CD4-positive, alpha-beta T cell treated with Interferon alpha-2 for 1 hour (primary cell): ENCODE measurements at places on chromosomes 3 and 15.

DNA sequence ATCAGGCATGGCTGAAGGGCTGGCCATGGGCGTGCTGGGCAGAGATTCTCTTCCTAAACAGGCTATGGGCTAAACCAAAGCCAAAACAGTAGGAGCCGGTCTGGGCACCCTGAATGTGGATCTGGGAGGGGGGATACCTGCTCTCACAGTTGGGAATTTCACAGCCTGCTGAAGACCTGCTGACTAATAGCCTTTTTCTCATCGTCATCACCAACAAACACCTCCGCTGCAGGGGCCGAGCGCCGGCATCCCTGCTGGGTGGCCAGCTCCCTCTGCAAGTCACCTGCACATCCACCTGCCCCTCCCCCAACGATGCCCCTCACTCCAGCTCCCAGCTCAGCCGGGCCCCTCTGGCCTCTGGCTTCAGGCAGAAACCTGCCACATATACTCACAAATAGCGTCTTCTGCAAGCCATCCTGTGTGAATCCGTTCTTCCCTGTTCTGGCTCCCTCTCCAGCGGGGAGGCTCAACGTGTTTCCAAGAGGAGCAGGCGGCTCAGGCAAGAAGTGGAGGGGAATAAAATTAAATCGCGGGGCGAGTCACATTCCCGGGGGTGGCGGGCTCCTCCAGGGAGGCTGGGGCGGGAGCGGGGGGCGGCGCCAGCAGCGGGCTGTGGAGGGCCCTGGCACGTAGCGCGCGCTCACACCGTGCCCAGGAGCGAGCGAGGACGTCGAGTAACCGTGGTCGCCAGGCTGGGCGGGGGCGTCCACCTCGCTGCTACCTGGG is 466 bp downstream of the IQSEC1 start:
- no peak for DNase-seq

- no peak for DNase-seq
Observed at GRCh38 chr3:149004622-149005021, 13.3 kb downstream of the GYG1 start.

DNA sequence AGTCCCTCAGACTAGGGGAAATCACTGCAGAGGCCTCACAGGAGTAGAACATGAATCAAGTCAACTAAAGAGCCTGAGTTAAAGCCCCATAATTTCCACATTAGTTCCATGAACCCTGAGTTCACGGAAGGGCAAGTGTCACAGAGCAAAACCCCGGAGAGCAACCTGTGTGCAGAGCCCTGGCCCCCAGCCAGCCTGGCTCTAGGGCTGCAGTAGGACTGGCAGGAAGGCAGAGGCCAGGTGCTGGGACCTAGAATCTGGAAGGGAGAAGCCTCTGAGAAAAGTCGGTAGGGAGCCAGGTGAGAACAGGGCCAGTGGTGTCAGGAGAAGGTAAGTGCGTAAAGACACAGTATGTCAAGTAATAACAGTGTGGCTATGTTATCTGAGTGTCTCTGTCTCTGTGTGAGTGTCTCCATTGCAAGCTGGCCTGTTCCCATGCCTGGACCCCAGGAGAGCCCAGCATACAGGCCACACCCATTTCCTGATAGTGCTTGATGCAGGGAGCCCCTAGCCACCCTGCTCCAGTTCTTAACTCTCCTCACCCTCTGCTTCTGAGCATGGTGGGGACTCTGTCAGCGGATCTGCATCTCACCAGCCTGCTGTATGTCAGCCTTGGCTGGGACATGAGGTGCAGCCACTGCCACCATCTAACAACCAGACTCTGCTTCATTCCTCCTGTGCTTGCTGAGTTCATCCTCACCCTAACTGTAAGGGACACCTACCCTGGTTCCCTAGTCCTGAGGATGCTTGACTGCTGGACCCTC is 11.3 kb upstream of the MANF start:
- no peak for DNase-seq

- no peak for DNase-seq
Observed at GRCh38 chr3:21390136-21390535, 360.9 kb downstream of the ZNF385D start.

DNA sequence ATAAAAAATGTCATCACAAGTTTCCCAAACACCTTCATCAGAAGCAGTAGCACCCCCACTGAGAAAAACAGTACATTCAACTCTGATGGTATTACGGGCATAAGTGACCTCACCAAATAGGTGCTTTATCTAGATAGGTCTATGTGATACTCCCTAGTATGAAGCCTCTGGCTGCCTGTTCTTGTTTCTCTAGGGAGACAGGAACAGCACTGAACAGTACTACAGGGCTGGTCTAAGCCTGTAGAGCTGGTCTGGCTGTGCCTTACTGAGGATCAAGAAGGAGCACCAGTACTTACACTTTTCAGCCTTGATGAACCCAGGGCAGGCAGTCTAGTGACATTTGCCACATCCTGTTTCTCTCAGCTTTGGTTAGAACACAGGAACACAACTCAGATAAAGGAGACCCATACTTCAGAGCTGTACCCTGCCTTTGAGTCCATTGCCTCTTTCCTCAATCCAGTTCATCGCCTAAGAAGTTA is 35.9 kb downstream of the OXNAD1 start:
- DNase-seq = peak; percentile 79

DNA sequence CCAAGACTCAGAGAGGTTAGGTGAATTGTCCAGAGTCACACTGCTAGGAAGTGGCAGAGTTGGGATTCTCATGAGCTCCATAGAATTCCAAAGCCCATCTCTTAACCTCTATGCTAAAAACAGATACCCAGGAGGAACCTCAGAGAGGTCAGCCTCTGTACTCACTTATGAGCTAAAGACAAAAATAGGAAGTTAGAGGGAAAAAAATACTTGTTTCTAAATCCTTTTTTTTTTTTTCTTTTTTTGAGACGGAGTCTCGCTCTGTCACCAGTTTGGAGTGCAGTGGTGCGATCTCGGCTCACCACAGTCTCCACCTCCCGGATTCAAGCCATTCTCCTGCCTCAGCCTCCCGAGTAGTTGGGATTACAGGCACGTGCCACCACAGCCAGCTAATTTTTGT is 31.4 kb downstream of the FSD2 start:
- no peak for DNase-seq

GRCh38 chr15:56943403-56943802 is 25.0 kb downstream of the TCF12 start:
- DNase-seq = no peak

- DNase-seq = no peak
Observed at GRCh38 chr3:66038726-66039589, at the start of gene MAGI1. Gene MAGI1, minus strand, starts transcription at chr3:66038918. Its CDS starts 610 bp downstream, at chr3:66038308.

DNA sequence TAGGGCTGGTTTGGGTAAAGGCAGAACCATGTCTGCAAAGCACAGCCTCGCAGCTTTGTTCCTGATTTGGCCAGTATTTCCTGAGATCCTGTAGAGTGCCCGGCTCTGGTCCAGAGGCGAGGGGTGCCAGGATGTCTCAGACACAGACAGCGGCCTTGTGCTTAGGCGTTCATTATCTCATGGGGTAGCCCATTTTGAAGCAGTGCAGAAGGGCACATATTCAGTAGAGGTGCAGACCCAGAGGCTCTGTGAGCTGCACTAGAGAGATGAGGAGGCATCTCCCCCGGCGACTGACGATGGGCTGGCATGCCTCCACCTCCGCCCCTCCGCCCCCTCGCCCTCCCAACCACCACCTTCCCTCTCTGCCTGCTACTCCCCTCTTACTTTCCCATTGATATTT is 170.3 kb downstream of the CHDH start:
- no peak for DNase-seq

DNA sequence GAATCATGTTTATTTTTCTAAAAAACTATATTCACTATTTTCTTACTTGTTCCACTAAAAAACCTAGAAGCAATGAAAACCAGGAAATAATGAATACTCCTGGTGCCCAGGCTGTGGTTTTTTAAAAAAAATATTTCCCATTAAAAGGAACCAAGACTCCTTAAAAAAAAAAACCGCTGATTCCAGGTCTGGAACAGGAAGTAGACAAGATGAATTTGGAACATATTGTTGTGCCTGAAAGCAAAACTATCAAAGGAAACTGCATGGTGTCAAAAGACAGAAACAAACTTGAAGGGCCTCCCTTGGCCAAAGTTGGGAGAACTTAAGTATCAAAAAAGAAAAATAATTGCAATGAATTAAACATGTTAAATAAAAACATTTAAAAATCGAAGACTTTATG is 245.3 kb upstream of the P2RY1 start:
- no peak for DNase-seq

- DNase-seq = no peak
Observed at GRCh38 chr3:47265725-47266428, 16.7 kb downstream of the KIF9 start.

GRCh38 chr3:31979001-31979697 is 1.9 kb downstream of the OSBPL10 start:
- no peak for DNase-seq

DNA sequence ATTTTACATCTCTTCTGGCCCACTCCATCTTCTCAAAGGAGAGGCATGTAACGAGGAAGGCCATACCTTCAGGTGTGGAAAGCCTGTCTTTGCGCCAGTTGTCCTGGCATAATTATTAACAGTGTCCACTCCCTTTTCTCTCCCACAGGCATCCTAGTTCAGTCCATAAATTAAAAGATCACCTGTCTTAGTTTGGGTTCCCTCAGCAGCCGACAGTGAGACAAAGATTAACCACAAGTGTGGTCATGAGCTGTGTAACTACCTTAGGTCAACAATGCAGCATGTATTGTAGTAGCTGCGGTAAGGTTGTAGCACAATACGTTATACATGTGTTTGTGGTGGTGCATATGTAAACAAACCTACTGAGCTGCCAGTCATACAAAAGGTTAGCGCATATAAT is 103.3 kb upstream of the GALNT15 start:
- DNase-seq = no peak

DNA sequence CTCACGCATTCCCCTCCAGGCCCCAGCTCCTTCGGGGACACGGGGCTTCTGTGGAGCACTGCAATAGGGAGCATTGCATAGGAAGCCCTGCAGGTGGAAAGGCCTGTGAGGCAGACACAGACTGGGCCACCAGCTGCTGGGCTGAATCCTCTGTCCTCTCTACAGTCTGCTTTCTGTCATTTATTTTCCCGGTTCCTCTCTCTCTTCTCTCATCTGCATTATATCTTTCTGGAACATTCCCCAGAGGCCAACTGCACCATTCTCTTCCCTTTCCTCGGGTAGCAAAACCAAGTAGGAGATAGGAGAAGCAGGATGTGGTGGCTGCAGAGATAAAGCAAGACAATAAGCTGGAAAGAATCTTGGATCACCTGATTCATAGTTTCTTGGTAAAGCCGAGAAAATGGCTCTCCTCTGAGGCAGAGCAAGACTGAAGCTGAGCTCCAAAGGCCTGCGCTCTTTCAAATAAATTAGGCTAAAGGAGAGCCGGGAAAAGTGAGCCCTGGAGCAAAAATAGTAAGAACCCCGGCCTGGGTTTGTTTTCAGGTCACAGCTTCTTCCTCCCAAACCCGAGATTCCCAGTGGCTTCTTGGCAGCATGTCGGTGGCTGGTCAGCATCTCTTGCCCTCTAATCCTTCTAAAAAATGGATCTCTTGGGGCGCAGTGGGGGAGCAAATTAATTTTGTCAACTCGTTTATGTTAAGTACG is 5.3 kb downstream of the TM4SF4 start:
- DNase-seq = no peak

- no peak for DNase-seq
Observed at GRCh38 chr3:190192087-190192486, 71.4 kb upstream of the P3H2 start.

- DNase-seq = no peak
Observed at GRCh38 chr3:43455233-43455632, 166.6 kb downstream of the ANO10 start.

- DNase-seq = peak; percentile 50
Observed at GRCh38 chr15:76994971-76995945, at the start of gene PSTPIP1. Gene PSTPIP1, plus strand, starts transcription at chr15:76995126. Its CDS starts 448 bp downstream, at chr15:76995574.

DNA sequence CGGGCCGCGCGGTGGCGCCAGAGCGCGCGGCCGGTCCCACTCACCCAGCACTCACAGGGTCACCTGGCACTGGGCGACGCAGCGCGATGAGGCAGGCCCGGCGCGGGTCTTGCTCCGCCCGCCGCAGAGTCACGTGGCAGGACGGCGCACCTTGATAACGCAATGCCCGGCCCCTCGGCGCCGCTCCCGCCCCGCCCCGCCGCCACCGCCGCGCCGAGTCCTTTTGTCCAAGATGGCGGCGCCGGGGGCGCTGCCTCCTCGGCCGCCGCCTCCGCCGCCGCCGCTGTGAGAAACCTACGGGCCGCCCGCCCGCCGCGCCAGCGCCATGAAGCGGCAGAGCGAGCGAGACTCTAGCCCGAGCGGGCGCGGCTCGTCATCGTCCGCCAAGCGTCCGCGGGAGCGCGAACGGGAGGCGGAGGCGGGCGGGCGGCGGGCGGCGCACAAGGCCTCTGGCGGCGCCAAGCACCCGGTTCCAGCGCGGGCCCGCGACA is at the start of gene RBM15B:
Gene RBM15B, plus strand, starts transcription at position 211 of the 491 bp plus-strand sequence. Its CDS starts 115 bp downstream, at position 326.
- DNase-seq = peak; percentile 98

- DNase-seq = no peak
Observed at GRCh38 chr15:81126892-81127291, 7.2 kb upstream of the CFAP161 start.

DNA sequence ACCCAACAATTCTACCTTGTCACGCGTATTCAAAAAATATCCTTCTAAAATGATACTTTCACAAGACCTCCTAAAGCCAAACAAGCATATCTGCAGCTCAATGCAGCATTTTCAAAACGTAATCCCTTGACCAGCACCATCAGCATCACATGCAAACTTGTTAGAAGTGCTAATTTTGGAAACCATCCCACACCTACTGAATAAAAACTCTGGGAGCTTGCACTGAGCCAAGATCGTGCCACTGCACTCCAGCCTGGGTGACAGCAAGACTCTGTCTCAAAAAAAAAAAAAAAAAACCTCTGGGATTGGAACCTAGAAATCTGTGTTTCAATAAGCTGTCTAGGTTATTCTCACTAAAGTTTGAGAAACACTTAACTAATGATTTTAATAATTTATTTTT is 223.3 kb upstream of the CCDC54 start:
- DNase-seq = no peak

DNA sequence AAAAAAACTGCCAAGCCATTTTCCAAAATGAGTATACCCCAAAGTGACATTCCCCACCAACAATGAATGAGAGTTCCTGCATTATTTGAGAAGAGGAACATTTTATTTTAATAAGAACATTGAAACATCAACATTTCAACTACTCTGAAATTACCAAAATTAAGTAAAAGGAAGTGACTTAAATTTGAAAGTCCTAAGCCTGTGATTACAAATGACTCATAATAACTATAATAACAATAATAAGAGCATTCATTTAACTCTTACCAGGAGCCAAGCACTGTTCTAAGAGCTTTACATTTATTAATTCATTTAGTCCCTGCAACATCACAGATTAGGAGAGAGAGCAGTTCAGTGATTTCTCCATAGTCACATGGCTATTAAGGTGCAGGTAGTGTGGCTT is 32.4 kb downstream of the LRRC28 start:
- DNase-seq = no peak

DNA sequence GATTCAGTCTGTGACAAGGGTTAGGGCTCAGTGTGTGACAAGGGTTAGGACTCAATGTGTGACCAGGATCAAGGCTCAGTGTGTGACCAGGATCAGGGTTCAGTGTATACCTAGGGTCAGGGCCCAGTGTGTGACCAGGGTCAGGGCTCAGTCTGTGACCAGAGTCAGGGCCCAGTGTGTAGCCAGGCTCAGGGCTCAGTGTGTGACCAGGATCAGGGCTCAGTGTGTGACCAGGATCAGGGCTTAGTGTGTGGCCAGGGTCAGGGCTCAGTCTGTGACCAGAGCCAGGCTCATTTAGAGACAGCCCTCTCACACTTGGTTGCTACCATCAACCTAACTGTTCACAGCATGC is 24.2 kb downstream of the LOXL1 start:
- no peak for DNase-seq
